Kidney epithelial cell (primary cell): ENCODE measurements at places on chromosomes 1 and 21.

DNA sequence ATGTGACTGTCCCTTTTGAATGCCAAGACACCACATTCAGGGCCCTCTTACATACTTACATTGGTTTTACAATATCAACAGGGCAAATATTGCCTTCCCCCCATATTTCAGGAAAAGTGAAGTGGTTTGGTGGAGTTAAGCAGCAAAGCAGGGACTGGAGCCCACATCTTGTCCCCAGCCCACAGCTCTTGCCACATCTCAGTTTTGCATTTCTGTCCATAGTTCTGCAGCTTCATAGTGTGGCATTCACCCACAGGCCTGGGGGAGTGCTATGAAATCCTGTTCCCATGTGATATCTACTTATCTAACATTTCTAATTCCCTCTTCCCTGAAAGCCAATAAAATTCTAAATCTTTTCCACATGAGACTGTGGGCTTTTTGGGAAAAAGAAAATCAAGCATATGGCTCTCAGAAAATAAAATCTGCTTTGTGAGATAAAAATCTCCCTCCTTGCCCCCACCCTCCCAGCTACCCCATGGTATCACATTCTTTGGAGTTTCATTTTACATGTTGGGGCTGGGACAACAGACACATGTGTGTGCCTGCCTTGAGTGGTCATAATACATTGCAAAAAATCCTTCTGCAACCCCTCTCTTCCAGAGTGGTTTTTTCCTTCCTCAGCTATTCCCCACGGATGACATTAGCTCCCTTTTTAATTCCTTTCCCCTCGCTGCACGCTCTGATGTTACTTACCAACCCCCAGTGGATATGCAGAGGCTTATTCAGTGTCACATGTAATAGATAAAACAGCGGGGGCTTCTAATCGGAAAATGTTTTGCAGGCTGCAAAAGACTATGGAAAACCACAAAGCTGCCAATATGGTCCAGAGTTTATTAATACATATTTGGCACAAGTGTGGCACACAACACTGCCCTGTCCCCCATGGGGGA lies 20.5 kb upstream of the CD2 start:
- no peak for DNase-seq

GRCh38 chr1:210557426-210558077 lies 228.8 kb downstream of the HHAT start:
- no peak for DNase-seq

GRCh38 chr1:244068567-244068966 lies 17.5 kb downstream of the ZBTB18 start:
- DNase-seq, result no peak

DNA sequence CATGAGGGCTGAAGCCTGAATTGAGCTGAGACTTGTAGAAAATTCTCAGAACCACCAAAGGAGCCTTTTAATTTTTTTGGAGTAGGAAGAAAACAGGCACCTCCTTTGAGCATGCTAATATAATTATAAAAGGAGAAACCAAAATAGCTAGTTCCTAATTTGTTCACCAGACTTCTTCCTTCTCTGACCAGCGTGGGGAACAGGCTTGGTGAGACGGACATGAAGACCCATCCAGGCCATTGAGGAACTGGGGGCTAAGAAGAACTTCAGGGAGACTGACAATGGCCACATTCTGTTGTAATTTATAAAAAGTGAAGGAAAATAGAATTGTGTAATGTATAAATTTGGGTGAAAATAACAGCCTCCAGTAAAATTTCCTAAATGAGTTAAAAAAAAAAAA lies 62.6 kb downstream of the MAN1C1 start:
- no peak for DNase-seq
